Mesenteric fat pad (tissue), 1 donor: ENCODE measurements at places on chromosomes 7 and 10. TPM values are rescaled to one million over a fixed set of nuclear protein-coding genes. Genes with fewer than 3 reads are reported as not detected.
A peak's percentile ranks its signal among the peaks of the same experiment; 100 is the strongest.

DNA sequence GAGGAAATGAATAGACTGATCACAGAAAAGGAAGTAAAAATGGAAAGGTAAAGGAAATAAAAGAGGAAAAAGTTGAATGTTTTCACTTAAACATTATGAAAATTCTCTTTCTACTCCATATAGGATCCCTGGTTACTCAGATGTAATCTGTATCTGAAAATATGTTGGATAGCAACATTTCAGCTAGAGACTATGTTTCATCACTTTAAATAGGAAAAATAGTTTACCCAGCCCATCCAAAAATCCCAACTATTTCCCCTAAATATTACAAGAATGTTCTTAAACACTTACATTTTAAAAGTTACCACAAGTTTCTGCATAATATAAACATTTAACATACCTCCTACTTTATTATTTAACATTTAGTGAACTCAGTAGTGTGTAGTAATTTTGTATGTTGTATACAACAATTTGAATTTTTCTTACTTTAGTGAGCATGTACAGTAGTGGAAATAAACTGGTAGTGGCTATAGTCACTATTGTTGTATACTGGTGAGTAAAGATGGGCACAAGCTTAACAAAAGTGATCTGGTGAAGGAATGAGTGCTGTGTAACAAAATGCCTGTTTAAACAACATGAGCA lies 27.1 kb downstream of the SLF2 start:
- DNase-seq, result no peak

Gene RAB19
- total RNA-seq, result not detected

- DNase-seq, result no peak
These were observed 2.2 kb upstream of the KCTD7 start for GRCh38 chr7:66626331-66626934.

DNA sequence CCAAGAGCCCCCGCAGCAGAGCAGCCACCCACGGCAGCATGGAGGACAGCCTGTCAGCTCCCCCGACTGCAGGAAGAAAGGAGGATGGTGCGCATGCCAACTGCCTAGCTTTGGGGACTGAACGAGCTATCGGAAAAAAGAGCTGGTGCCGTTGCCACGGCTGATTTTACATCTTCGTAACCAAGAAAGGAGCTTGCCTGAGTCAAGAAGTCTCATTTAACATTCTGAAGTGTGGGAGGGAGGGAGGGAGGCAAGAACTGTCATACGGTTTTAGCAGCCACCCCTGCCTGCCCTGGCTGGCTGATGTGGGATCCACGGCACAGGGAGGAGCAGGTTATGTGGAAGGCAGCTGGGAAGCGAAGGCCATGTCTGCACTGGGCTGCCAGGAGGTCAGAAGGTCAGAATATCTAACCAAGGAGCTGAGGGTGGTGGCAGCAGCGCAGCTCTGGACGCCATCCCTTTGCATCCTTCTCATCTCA lies 74.7 kb upstream of the CAMK2B start:
- DNase-seq, result peak; percentile 73

Gene H2BK1
- total RNA-seq, result not detected

DNA sequence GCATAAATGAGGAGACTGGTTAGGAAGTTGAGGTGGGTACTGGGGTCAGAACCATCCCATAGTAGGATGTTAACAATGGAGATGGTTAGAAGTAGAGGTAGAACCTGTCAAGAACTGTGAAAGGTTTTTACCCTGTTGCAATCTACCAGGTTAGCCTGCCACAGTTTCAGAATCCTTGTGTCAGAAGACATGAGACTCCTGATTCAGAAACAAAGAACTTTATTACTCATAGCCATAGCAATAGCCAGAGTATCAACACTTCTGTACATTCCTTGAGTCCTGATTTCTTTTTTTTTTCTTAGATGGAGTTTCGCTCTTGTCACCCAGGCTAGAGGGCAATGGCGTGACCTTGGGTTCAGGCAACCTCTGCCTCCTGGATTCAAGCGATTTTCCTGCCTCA lies 200.9 kb downstream of the GRM3 start:
- no peak for DNase-seq

DNA sequence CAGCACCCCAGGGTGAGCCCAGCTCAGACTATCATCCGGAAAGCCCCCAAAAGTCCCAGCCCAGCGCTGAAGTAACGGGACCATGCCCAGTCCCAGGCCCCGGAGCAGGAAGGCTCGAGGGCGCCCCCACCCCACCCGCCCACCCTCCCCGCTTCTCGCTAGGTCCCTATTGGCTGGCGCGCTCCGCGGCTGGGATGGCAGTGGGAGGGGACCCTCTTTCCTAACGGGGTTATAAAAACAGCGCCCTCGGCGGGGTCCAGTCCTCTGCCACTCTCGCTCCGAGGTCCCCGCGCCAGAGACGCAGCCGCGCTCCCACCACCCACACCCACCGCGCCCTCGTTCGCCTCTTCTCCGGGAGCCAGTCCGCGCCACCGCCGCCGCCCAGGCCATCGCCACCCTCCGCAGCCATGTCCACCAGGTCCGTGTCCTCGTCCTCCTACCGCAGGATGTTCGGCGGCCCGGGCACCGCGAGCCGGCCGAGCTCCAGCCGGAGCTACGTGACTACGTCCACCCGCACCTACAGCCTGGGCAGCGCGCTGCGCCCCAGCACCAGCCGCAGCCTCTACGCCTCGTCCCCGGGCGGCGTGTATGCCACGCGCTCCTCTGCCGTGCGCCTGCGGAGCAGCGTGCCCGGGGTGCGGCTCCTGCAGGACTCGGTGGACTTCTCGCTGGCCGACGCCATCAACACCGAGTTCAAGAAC lies 1.1 kb downstream of the VIM start:
- peak; percentile 96 for DNase-seq

Gene NYAP1
- total RNA-seq, result 1.2 TPM

Gene MYO3A
- total RNA-seq, result not detected

DNA sequence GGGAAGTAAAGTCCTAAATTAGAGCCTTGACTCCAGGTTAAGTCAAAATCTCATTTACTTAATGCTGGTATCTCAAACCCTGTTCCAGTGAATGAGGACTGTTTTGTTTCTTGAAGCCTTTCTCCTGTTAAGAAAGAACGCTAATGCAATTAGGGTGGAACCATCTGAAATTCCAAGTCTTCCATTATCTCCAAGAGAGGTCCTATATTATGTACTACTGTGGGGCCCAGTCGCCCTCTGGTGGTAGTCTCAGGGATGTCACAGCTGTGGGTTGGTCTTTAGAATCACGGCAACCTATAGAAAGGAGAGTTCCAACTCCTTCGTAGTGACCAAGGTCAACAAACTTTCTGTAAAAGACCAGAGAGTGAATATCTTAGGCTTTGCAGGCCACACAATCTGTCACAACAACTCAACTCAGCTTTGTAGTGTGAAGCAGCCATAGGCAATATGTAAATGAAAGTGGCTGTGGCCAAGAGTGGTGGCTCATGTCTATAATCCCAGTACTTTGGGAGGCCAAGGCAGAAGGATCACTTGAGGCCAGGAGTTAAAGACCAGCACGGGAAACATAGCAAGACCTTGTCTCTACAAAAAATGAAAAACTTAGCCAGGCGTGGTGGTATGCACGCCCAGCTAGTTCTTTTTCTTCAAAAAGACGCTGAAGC lies 9.3 kb downstream of the RPP38 start:
- peak; percentile 79 for DNase-seq

Gene OR2A1
- 0.16 TPM for total RNA-seq

- DNase-seq, result peak; percentile 77
These were observed 110.1 kb downstream of the WDR37 start for GRCh38 chr10:1166101-1166827.

Gene NPY
- not detected for total RNA-seq

- DNase-seq, result no peak
These were observed 12.8 kb upstream of the PROSER2 start for GRCh38 chr10:11810313-11810766.

GRCh38 chr10:103879409-103879808 lies 24.0 kb upstream of the SH3PXD2A start:
- no peak for DNase-seq

- no peak for DNase-seq
These were observed 248.0 kb upstream of the FZD8 start for GRCh38 chr10:35889971-35890675.

GRCh38 chr10:114911052-114911711 lies 26.8 kb upstream of the TRUB1 start:
- no peak for DNase-seq

- DNase-seq, result no peak
These were observed 52.6 kb upstream of the TMEM106B start for GRCh38 chr7:12158334-12159060.

- no peak for DNase-seq
These were observed 46.2 kb upstream of the SLC39A12 start for GRCh38 chr10:17905491-17905890.

DNA sequence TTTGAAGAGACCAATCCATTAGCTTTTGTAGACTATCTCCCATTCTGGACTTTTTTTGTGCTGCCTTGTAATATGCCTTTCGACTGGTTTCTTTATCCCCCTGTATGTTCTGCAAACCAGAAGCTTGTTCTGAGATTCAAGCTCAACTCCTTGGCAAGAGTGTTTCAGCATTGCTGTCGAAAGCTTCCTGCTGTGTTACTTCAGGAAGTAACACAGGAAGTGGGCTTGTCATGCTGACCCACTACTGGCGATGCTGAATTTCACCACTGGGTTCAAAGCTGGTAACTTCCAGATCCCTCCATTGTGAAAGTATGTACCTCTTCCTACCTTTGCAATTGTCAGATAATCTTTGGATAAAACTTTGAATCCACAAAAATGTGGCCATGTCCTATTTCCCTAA lies 57.9 kb upstream of the INSYN2A start:
- DNase-seq, result no peak

DNA sequence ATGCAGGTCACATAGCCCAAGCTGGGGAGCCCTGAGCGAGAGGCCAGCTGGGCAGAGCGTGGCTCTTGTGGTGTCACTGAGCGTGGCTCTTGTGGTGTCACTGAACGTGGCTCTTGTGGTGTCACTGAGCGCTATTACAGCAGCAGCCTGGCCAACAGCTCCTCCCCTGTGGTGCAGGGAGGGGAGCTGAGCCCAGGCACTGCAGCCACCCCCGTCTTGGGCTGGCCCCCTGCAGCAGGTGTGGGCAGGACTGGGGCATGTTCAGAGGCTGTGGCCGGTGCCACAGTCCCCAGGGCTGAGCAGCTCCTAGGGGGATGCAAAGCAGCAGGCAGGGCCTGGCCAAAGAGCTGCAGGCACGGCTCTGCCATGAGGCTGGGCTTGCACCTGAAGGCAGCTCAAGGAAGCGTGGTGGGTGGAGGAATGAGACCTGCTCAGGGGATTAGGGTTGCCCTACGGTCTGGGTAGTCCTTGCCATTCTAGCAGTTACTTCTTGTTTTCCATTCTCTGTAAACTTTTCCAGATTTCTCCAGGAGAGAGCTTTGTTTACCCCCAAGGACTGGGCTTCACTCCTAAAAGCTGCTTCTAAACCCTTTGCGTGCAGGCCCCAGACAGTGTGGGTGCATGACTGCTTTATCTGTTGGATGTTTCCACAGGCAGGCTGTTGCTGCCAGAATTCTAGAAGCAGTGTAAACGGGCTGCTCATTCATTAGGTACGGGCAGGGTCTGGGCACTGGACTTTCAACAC lies 29.2 kb downstream of the ZNF783 start:
- no peak for DNase-seq

DNA sequence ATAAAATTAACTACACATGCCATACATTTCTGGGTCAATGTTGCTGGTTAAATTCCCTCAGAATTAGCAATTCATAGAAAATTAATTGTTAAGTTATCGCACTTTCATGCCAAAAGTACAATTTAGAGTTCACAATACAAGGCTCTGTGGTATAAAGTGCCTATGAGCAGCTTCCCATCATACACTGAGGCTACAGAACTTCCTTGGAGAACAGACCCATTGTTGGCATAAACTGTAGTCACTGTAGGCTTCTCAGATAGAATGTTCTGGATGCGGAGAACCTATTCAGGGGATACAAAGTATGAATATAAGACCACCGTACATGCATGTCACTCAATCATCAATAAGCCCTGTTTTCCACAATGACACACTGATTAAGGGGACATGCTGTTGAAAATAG lies 9.0 kb upstream of the PON3 start:
- no peak for DNase-seq
